Smooth muscle cell of the brain vasculature (primary cell): ENCODE measurements at places on chromosomes 11 and 22.

DNA sequence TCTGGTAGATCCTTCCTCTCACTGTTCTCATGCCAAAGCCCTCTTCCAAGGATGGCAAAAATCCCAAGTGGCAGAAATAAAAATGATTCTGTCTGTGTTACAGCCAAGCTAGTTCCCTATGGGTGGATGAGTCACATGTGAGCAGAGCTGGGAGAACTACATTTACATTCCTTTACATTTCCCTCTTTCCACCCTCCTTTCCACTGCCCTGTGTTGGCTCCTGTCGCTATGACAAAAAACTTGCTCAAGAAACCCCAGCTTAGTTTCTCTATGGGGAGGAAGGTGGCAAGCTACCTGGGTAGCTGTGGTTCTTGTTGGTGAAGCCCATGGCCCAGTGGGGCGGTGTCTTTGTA lies 10.2 kb upstream of the DDB2 start:
- no peak for DNase-seq

DNA sequence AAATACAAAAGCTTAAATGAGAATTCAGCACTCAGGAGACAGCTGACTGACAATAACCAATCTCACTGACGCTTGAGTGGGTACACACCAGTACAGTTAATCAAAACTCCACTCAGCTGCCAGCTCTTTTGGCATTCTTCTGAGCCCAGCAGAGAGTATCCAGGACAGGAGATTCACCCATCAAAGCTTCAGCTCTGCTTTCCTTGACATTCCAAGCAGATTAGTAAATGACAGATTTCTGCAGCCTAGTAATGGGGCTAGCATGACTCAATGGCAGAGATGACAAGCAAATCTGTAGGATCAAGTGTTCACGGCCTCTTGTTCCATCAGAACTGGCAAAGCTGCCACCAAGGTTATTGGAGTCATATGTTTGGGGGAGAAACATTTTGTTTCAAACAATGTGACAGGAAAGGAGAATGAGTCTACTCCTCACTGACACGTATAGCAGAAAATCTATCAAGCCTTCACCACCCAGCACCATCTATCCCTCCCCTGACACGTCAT lies 420.0 kb downstream of the DYNC2H1 start:
- no peak for DNase-seq

- DNase-seq = no peak
Measured at GRCh38 chr11:115146425-115146824, 357.8 kb downstream of the CADM1 start.

GRCh38 chr11:124762624-124763155 lies 600 bp upstream of the ESAM start:
- no peak for DNase-seq

GRCh38 chr11:13669544-13670488 lies 1.3 kb downstream of the FAR1 start:
- DNase-seq = no peak

DNA sequence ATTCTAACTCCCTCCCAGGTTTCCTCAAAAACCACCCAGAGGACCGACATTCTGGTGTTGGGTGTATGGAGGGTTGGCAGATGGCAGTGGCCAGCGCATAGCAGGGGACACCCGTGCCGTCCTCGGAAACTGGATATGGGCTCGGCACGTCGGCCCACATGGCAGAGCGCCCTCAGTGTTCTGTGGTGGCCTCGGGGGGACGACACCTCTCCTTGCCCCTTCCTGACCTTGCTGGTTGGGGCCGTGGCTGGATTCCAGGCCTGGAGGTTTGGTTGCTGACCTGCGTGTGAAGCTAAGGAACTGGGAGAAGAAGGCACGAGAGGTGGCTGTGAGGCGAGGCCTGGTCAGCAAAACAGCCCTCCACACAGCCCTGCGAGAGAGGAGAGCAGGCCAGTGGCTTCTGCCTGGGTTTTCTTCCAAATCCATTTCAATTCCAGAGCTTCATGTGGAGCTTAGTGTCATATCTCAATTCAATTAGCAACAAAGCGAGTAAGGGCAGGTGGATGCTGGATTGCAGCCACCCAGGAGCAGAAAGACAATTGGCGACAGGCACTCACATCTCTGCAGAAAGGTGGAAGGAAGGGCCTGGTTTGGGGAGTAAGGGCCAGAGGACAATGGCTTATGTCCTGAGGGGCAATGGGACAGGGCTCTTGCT lies 478.4 kb downstream of the BRD1 start:
- DNase-seq = no peak

- DNase-seq = no peak
Measured at GRCh38 chr11:75463106-75463774, 30.2 kb upstream of the KLHL35 start.

DNA sequence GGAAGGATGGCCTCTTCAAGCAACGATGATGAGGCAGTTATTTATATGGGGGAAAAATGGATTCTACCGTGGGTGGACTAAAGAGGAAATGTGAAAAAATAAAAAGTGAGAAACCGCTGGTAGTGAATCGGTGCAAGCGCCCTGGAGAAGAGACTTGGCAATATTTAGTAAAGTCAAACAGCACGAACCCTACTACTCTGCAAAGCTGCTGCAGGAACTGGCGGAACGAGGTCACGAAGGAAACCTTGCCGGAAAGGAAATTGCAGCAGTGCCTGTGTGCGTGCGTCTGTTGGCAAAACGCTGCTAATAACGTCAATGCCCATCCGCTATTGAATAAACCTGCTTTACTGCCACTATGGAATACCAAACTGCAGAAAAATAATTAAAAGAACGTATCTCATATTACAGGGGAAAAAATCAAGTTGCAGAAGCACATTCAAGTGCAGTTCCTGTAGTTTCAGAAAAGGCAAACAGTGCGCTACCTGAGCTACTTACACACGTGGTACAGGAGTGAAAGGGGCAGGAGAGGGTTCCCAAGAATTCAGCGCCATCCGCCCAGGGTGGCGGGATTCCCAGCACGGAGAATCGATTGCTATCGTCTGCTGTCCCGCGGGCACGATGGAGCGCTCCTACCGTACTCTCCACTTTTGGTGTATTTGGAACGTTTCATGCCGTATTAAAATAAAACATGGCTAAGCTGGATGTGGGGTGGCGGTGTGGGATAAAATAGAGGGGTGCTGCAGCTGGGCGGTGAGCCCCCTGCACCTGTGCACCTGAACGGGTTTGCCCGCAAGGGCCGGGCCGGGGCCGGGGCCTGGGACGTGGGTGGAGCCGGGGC lies 585 bp upstream of the NADSYN1 start:
- DNase-seq = no peak
